ENCODE measurements at places on chromosomes 5 and 9. TPM values are rescaled to one million over a fixed set of nuclear protein-coding genes. Genes with fewer than 3 reads are reported as not detected.

NPR2 gene
- total RNA-seq: 11.3 TPM

NUDCD2 gene
- 43.3 TPM for total RNA-seq

IFNA2 gene
- total RNA-seq: not detected

DNAH5 gene
- total RNA-seq: not detected

IL4 gene
- 2.6 TPM for total RNA-seq

CBY3 gene
- not detected for total RNA-seq

DCTN3 gene
- total RNA-seq: 141 TPM

IL33 gene
- total RNA-seq: not detected

PTGER4 gene
- total RNA-seq: 144 TPM

GMCL2 gene
- not detected for total RNA-seq

TMCO6 gene
- total RNA-seq: 30.3 TPM

TUSC1 gene
- total RNA-seq: 0.56 TPM

BHMT gene
- not detected for total RNA-seq

STRBP gene
- 13.9 TPM for total RNA-seq

NME5 gene
- not detected for total RNA-seq

SIMC1 gene
- total RNA-seq: 16.5 TPM

FBN2 gene
- not detected for total RNA-seq

CETN3 gene
- 23.3 TPM for total RNA-seq

ZNF367 gene
- 12.8 TPM for total RNA-seq

SLC1A1 gene
- not detected for total RNA-seq

FTMT gene
- total RNA-seq: not detected

PTGES gene
- not detected for total RNA-seq

SAPCD2 gene
- total RNA-seq: 20.8 TPM

NTNG2 gene
- 11.5 TPM for total RNA-seq

SLCO6A1 gene
- not detected for total RNA-seq

GRM6 gene
- total RNA-seq: not detected

ADGRV1 gene
- total RNA-seq: 0.33 TPM

SIT1 gene
- total RNA-seq: 3.5 TPM

DNM1 gene
- total RNA-seq: 1.1 TPM

TDRD7 gene
- total RNA-seq: 4.5 TPM

SLC45A2 gene
- 0.56 TPM for total RNA-seq

KIAA0825 gene
- 6.2 TPM for total RNA-seq

SELENOP gene
- 0.38 TPM for total RNA-seq

CD72 gene
- total RNA-seq: 7.0 TPM

ELAVL2 gene
- total RNA-seq: not detected

All from natural killer cell treated with Interleukin-12 subunit alpha and Interleukin-12 subunit beta and Interleukin-15 and Interleukin-18, amount 100 ng/mL, for 72 hours (primary cell).